ENCODE measurements at places on chromosomes 4 and X.

- no peak for DNase-seq
These were observed 238.8 kb downstream of the GPC3 start for GRCh38 chrX:133746593-133746992.

GRCh38 chrX:134369576-134369975 lies 90.4 kb upstream of the HPRT1 start:
- no peak for DNase-seq

- peak; percentile 39 for DNase-seq
These were observed 29.3 kb upstream of the FAM47C start for GRCh38 chrX:36978886-36979285.

GRCh38 chrX:7131621-7132020 lies 15.9 kb upstream of the STS start:
- no peak for DNase-seq

DNA sequence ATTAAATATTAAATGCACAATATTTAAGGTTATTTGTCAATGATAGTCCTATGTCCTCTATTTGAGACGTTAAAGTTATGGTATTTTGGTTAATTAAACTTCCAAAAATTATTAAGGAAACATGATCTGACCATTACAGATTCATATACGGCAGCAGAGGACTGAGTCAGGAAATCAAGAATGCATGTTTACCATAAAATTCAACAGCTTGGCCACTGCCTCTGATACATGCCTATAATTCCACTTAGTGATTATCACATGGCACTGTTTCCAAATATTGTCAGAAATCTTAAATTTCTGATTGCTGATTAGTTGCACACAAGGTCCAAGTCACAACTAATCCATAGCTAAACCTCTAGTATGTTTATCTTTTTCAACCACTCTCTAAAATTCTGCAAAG lies 232.2 kb upstream of the UGT8 start:
- DNase-seq: no peak

- DNase-seq: no peak
These were observed 29.6 kb downstream of the AREG start for GRCh38 chr4:74474345-74475090.

DNA sequence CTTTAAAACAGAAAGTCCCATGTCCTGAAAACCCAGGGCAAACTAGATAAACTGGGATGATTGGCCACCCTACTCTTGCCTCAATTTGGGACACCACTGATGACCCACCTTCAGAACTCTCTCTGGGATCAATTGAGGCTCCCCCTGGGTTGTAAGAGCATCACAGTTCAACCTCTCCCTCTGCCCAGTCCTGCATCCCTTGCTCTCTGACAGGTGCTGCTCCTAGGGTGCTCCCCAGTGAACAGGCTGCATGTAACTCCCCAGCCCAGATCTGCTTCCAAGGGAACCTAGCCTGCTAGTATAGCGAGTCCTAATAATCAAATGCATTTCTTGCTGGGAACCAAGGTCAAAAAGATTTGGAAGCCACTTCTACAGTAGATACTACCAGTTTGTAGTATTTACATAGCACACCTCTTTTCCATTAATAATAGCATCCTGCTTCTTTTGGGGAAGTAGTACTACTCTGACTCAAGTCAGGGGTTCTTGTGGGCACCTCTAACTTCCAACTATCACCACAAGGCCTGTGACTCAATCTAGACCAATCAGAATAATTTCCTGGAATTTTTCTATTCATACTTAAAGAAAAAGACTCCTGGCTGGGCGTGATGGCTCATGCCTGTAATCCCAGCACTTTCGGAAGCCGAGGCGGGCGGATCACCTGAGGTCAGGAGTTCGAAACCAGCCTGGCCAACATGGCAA lies 42.1 kb upstream of the SPINK2 start:
- no peak for DNase-seq

GRCh38 chrX:41276661-41277506 lies 57.1 kb upstream of the DDX3X start:
- no peak for DNase-seq

GRCh38 chrX:38192007-38192810 lies 28.5 kb downstream of the SRPX start:
- no peak for DNase-seq

DNA sequence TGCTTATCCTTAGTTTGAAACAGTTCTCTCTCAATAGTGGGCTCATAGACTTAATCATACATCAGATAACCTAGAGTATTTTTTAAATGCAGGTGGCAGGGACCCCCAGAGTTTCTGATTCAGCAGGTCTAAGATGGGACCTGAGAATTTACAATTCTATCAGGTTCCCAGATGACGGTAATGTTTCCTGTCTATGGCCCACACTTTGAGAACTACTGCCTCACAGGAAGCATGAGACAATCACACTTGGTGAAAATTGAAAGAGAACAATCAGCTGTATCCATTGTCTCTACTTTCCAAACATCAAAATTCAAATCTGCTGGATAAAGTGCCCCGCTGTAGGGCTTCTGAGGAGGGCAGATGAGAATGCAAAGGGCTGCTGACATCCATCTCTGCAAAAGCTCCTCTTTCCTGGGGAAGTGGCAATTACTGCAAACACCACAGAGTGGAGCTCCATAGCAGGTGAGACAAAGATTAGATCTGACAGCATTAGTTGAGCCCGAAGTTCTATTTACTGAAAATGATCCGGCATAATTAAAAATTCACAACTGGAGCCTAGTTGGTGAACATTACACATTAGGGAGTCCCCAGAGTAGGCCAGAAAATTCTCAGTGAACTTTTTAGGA lies 187.8 kb upstream of the MBNL3 start:
- DNase-seq: no peak

Data from RCC 7860 (cell line).